Naive thymus-derived CD8-positive, alpha-beta T cell (primary cell): ENCODE measurements at places on chromosomes 1 and 21.

- DNase-seq: no peak
Observed at GRCh38 chr21:33330726-33331125, 6.0 kb downstream of the IFNAR1 start.

DNA sequence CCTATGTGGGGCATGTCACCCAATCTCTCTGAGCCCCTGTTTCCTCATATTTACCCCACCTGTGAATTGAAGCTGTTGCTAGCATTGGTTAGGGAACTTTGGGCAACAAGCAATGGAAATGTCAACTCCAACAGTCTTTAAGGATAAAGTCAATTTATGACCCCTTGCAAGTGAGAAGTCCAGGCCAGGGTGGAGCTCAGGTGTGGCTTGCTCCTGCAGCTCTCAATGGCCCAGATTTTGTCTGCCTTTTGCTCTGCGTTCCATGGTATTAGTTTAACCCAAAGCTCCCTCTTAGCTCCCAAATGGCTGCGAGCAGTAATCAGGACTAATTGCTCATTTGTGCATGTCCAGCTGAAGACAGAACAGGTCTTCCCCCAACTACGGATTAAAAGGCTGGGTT, 70.4 kb upstream of the ABCG1 start:
- DNase-seq: no peak

- no peak for DNase-seq
Observed at GRCh38 chr1:31521761-31522555, 54.4 kb upstream of the TINAGL1 start.

GRCh38 chr1:199463521-199464127, 563.9 kb upstream of the NR5A2 start:
- DNase-seq: no peak

GRCh38 chr1:162193221-162193620, 123.7 kb downstream of the NOS1AP start:
- DNase-seq: no peak

- DNase-seq: no peak
Observed at GRCh38 chr21:45512626-45513002, 29.6 kb downstream of the SLC19A1 start.

DNA sequence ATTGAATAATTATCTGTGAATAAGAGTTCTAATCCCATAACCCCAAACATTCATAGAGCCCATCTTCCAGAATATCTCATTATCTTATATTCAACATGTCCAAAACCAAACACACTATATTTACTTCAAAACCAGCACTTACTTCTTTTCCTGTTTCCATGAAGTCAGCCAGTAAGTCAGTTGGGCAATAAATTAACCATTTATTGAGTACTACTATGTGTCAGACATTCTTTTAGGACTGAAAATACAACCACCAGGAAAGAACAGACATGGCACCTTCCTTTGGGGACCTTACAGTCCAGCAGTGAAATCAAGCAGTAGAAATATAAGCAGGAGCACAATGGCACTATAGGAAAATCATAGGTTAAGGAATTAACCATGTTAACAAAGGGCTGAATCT, 8.8 kb downstream of the AK5 start:
- DNase-seq: no peak

DNA sequence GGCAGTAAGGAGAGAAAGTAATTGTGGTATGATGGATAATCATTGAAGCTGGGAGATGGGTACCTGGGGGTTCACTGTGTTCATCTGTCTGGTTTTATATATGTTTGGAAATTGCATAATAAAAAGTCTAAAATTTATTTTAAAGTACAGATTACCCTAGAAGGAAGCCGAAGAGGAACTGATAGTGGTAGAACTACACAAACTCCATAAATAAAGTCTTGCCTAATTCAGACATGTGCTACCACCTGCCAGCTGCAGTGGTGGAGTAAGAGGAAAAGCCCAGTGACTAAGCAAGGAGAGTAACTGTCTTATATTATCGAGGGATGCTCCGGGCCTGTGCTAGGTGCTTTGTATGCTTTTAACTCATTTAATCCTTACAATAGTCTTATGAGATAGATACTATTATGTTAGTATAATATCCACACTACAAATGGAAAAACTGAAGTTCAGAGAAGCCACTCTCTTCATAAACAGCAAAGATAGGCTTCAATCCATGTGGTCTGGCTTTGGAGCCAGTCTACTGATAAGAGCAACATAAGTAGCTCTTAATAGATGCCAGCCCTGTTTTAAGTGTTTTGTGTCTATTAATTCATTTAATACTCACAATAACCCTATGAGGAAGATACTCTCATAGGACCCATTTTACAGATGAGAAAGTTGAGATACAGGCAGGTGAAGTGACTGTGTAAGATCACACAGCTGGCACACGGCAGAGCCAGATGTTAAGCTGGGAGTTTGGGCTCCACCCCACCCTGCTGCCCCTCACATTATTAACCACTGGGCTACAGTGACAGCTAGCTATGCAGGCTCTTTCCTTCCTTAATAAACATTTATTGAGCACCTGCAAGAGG, 56.8 kb upstream of the HNRNPU start:
- DNase-seq: no peak

- DNase-seq: no peak
Observed at GRCh38 chr21:17690078-17690494, 77.4 kb upstream of the BTG3 start.

DNA sequence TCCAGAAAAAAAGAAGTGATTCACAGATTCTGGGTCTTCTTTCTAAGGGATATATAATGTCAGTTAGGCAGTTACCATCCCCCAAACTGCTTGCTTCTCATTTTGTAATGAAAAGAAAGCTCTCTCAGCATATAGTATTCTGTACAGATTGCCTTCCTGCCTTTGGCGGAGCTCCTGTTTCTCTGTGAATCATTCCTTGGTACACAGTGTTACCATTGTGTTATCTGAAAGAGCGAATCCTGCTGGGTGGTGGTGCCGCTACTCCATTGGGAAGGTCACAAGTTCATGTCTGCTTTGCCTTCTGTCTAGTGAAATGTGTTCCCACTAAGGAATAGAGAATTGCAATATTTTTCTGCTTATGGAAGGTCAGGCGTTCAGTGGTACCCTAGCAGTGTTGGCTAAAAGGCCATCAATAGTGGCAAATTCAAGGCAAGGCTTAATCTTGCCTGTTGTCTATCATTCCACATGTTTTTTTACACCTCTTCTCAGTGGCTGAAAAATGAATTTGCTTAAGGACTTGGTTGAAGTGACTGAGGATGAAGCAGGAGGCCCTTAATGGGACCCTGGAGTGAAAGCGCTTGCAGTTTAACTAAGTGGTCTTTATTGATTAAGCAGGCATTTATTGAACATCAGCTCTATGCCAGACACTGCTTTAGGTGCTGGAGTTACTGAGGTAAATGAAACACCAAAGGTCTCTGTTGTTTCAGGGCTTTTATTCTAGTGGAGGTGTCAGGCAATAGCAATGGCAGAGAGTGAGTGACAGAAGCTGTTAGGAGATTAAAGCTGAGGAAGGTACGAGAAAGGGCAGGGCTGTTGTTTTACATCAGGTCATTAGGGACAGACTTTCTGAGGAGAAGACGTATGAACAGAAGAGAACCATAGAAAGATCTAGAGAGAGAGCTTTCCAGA, 186.7 kb downstream of the PDE4B start:
- DNase-seq: no peak

GRCh38 chr21:38816400-38816977, 10.8 kb downstream of the ETS2 start:
- no peak for DNase-seq

DNA sequence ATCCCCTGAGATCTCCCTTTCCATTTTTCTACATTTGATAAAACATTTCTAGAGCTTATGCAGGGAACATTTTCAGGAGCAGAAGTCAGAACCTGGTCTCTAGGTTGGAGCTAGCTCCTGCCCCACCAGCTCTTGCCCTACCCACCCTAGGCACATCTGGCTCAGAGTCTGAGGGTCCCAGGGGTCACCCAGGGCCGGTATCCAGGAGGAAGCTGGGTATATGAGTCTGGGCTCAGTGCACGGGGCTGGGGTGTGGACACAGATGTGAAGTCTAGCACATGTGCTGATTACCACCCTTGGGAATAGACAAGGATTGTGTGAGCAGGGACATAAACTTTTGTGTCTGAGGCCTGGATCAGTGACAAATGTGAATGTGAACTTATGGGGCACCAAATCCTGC, 95.4 kb downstream of the MATN1 start:
- DNase-seq: no peak

- no peak for DNase-seq
Observed at GRCh38 chr1:155933591-155934096, 569 bp downstream of the KHDC4 start.

- no peak for DNase-seq
Observed at GRCh38 chr1:222697203-222697602, 15.1 kb downstream of the AIDA start.

DNA sequence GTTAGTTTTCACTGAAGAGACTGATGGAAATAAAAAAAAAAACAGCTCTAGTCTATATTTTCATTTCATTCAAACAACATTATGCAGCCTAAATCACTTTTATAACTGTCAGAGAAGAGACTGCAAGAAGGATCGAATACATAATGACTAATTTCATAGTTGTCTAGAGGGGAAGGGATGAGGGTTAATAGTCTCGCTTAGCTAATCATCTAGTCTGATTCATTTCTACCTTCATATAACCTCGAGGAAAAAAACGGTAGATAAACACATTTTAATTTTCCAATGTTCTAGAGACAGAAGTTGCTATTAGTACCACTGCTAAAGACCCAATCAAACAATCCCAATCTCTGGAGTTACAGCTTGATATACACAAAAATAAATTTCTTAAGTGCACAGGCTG, 3.5 kb downstream of the FUBP1 start:
- DNase-seq: no peak

DNA sequence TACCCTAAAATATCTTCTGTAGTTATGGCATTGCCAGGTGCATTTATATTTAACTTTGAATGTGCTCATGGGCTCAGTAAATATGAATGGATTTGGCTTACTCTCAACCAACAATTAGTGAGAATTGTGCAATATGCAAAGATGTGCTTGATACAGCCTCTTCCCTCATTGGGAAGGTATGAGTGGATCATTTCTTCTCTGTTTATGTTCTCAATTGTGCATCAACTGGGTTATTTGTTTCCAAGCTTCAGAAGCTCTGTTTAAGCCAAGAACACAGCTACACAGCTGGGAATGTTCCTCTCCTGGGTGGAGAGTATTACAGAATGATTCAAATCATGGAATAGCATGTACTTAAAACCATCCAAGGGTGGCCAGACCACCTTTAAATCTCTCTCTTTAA, 17.6 kb upstream of the MAP1LC3C start:
- DNase-seq: no peak

- DNase-seq: no peak
Observed at GRCh38 chr1:219555806-219556205, 57.1 kb downstream of the ZC3H11B start.

GRCh38 chr1:161176468-161177111, 717 bp downstream of the B4GALT3 start:
- no peak for DNase-seq

DNA sequence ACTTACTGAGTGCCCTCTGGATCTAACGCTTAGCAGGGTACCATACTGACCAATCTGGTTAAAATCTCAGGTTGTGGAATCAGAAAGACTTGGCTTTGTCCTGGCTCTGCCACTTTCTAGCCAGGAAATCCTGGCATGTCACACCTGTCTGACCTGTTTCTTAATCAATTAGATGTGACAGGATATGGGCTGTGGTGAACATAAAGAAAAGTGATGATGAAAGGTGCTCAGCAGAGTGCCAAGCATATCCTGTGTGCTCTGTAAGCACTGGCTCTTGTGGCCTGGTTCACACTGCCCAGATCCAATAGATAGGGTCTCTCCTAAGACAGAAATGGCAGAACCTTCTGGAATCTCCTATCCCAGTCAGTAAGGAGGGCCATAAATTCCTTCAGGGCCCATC, 53.9 kb downstream of the PHC2 start:
- DNase-seq: no peak

- DNase-seq: no peak
Observed at GRCh38 chr1:192061556-192061955, 96.7 kb upstream of the RGS18 start.

DNA sequence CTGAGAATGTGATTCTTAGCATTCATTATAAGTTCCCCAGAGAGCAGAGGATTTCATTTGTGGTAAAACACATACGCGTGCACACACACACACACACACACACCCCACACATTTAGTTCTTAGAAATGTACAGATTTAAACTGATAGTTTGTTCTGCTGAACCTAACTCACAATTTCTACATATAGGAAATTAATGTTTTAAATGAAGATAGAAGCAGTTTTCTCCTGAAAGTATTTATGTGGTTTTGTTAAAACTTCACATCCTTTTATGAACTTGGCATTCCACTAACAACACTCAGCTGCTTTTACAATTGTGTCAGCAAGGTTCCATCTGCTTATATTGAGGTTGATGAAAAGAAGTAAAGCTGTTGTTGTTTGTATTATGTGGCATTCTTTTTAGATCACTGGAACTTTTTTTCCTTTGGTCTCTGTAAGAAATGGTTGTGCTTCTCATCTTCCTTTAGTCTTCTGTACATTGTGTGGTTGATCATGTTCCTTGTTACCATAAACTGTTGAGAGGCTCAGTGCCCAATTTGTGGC, 41.6 kb downstream of the AK4 start:
- DNase-seq: no peak

- no peak for DNase-seq
Observed at GRCh38 chr1:150152182-150152536, 2.4 kb downstream of the PLEKHO1 start.

GRCh38 chr1:241787691-241788090, 60.3 kb upstream of the EXO1 start:
- DNase-seq: no peak

- DNase-seq: no peak
Observed at GRCh38 chr1:67299296-67299695, 8.4 kb upstream of the IL12RB2 start.

GRCh38 chr1:58997060-58997411, 213.2 kb upstream of the JUN start:
- DNase-seq: no peak

- no peak for DNase-seq
Observed at GRCh38 chr1:25654109-25654660, 37.6 kb downstream of the MAN1C1 start.

- DNase-seq: no peak
Observed at GRCh38 chr1:22794647-22795365, 84.2 kb downstream of the EPHB2 start.

GRCh38 chr1:91505086-91505485, 4.4 kb downstream of the CDC7 start:
- no peak for DNase-seq
